Pons (tissue), 1 donor: ENCODE measurements at places on chromosomes 11 and 22.

DNA sequence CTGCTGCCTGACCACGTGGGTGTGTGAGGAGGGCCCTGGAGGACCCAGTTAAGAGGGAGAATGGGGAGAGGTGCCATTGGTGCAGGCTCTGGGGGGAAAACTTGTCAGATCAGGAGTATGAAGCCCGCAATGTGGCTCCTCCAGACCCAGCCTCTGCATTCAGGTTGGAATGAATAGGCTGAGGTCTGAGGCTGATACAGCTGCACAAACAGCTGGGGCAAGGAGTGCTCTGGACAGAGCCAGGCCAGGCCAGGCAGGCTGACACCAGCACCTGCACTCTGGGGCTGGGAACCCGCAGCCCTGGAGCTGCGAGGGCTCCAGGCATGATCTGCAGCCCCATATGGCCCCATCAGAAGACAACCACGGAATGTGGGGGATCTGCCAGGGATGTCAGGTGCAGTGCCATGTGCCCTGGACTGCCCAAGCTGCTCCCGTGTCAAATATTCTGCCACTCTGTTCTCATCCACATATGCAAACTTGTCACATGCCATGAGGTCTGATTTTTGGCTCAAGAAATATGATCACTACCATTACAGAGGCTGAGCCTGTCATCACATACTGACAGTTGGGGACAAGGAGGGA lies 27.2 kb upstream of the KCNJ11 start:
- no peak for DNase-seq

DNA sequence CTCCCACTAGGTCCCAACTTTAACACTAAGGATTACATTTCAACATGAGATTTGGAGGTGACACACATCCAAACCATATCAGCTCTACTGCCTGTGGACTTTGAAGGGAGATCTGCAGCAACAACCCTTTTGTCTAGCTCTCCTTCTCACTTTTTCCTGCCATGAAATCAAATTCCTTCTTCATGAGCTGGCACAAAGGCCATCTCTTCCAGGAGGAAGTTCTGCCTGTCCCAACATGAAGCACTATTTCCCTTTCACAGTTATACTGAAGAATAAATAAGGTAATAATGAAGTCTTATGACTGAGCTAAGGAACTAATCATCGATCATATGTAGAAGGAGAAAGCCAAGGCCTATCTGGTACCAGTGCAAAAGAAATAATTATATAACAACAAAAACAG lies 253.5 kb upstream of the TENM4 start:
- DNase-seq = no peak

- DNase-seq = no peak
Measured at GRCh38 chr11:44140372-44140771, 44.9 kb downstream of the EXT2 start.

- DNase-seq = no peak
Measured at GRCh38 chr11:111748035-111748804, 18.0 kb downstream of the PPP2R1B start.

DNA sequence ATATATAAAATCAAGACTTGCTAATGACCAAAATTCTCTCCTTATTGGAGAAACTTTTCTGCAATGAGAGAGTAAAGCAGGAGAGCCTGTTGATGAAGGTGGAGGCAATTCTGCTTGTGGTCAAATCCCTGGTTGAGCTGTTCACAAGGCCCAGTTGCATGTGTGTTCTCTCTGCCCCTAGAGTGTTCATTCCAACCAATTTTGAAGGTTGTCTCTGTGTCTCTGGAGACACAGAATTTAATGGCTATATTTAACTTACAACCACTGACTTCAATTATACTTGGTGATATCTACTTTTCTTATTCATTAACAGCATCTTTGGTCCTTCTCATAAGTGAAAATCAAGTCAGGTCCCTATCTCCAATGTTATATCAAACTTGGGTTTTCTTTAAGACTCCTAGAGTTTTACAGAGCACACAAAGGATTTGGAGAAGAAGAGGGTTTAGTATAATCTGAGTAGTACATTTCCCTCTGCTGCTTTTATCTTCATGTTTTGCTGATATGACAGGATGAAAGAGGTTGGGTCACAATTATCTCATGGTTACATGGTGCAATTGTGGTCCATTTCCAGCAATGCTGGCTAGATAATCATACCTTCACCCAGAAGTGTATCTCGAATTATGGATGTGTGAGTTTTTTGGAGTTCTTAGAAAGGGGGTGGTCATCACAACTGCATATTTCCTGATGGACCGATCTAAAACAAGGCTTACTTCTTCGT lies 4.0 kb downstream of the OOSP4A start:
- DNase-seq = no peak

- DNase-seq = no peak
Measured at GRCh38 chr11:130715877-130716220, 200.4 kb downstream of the SNX19 start.

DNA sequence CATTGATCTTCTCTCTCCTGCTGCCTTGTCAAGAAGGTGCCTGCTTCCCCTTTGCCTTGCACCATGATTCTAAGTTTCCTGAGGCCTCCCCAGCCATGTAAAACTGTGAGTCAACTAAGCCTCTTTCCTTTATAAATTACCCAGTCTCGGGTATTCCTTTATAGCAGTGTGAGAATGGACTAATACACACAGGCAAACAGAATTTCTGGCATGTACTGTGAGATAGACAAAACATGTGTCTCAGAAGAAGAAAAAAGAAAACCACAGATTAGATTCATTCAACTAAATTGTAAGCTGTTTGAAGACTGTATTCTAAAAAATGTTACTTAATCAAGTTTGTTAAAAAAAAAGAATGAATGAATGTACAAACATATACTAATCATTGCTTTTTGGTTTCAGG lies 1.5 kb upstream of the MMP20 start:
- no peak for DNase-seq

GRCh38 chr11:74731301-74732094 lies at the start of gene CHRDL2:
CHRDL2 (minus strand) TSS chr11:74731426; CDS start chr11:74730888, 538 bp downstream.
- no peak for DNase-seq

DNA sequence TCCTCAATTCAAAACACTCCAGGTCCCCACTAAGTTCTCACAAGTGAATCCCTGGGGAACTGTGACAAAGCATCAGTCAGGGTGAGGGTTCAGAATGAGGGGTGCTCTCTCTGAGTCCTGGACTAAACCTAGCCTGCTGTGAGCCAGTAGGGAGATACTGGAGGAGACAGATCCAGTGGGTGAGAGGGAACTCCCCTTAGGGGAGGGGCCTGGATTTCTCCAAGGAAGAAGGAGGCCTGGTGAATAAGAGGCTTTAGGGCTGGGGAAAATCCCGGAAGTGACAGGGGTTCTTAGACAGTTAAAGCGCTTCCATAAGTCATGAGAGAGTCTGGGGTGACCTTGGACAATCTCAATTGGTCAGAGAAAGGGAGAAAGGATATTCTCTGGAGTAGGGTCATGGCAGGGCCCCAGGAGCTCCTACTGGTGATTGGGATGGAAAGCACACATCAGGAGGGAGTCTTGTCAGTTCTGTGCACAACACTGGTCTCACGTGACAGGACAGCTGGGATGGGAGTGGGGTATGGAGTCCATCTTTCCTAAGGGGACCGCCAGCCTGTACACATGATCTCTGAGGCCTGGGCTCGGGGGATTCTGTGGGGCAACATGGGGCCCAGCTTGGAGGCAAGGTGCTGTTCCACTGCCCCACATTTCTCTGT lies 1.5 kb downstream of the TBC1D10A start:
- DNase-seq = no peak

DNA sequence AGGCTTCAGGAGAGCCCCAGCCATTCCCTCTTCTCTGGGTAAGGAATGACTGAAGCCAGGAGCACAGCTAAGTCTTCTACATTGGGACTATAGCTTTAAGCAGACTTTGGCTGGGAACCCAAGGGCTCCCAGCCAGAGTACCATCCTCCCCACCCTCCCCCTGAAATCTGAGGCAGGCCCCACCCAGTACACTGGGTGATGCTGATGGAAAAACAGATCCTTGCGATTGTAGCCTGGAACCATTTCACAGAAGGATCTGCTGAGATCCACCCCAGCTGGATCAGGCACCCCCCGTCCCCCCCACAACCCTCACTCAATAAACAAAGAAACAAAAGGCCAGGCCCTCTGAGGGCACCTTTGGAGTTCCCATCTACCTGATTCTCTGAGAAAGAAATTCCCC lies 39.8 kb downstream of the IL18BP start:
- peak; percentile 81 for DNase-seq

- DNase-seq = peak; percentile 45
Measured at GRCh38 chr22:29202212-29203192, 3.2 kb upstream of the EMID1 start.
